ENCODE measurements at places on chromosomes 16 and 17. TPM values are rescaled to one million over a fixed set of nuclear protein-coding genes. Genes with fewer than 3 reads are reported as not detected.
A peak's percentile ranks its signal among the peaks of the same experiment; 100 is the strongest.

The KRT25 gene
- total RNA-seq: not detected

The KRT15 gene
- total RNA-seq: 11.5 TPM

GRCh38 chr17:40190197-40191021 lies 13.1 kb downstream of the RAPGEFL1 start:
- H3K4me1 ChIP-seq: no peaks in the 10 kb centered on the region
- no peak overlapping the region for H3K4me3 ChIP-seq
- no peak for DNase-seq
- H3K27ac ChIP-seq: peak overlapping the region; percentile 76

The GAS7 gene
- total RNA-seq: 28.8 TPM

DNA sequence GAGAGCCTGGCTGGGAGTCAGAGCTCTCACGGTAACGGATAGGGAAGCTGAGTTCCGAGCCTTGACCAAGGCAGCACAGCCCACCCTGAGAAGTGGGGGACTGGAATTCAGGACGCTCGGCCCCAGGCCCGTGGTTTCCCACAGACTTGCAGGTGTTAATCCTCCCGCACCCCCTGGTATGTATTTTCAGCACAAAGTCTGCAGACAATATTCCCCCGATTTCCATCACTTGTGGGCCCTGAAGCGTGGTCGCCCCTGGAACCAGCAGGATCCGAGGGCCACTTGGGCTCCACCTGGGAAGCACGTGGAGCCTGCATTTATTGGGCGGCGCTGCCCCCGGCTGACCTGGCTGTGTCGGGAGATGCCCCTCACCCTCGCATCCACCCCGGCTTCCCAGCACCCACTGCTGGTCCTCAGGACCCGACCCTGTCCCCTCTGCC lies 60.2 kb downstream of the WSB1 start:
- H3K4me1 ChIP-seq: no peaks in the 10 kb centered on the region
- no peaks in the 10 kb centered on the region for H3K36me3 ChIP-seq
- no peaks in the 10 kb centered on the region for H3K27me3 ChIP-seq
- H3K4me3 ChIP-seq: peak overlapping the region; percentile 34
- DNase-seq: no peak
- peak overlapping the region; percentile 93 for H3K27ac ChIP-seq

The ERI2 gene
- total RNA-seq: 7.0 TPM

DNA sequence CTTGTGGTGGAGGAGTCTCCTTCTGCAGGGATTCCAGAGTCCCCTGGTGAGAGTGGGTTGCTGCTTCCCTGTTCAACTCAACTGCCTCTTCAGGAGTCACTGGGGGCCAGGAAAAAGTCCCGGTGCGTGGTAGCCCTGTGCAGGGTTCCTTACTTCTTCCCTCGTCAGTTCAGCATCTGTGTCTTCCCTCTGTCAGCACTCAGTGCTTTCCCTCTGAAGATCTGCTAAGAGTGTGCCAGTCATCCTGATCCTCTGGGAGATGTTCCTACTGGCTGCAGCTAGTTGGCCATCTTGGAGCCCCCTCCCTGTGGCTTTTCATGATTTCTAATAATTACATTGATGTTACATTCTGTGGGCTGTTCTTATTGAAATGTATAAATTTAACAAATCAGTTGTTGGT lies 36.5 kb downstream of the NF1 start:
- H3K4me1 ChIP-seq: no peaks in the 10 kb centered on the region
- no peak overlapping the region for H3K4me3 ChIP-seq
- H3K27ac ChIP-seq: no peak overlapping the region
- no peaks in the 10 kb centered on the region for H3K27me3 ChIP-seq
- H3K36me3 ChIP-seq: no peaks in the 10 kb centered on the region

The CACNG3 gene
- total RNA-seq: not detected

GRCh38 chr17:71725811-71726210 lies 395.0 kb upstream of the SOX9 start:
- H3K27ac ChIP-seq: no peak overlapping the region
- no peak for DNase-seq
- H3K4me1 ChIP-seq: no peaks in the 10 kb centered on the region
- no peaks in the 10 kb centered on the region for H3K36me3 ChIP-seq
- no peaks in the 10 kb centered on the region for H3K27me3 ChIP-seq

The SEPTIN1 gene
- 5.3 TPM for total RNA-seq

DNA sequence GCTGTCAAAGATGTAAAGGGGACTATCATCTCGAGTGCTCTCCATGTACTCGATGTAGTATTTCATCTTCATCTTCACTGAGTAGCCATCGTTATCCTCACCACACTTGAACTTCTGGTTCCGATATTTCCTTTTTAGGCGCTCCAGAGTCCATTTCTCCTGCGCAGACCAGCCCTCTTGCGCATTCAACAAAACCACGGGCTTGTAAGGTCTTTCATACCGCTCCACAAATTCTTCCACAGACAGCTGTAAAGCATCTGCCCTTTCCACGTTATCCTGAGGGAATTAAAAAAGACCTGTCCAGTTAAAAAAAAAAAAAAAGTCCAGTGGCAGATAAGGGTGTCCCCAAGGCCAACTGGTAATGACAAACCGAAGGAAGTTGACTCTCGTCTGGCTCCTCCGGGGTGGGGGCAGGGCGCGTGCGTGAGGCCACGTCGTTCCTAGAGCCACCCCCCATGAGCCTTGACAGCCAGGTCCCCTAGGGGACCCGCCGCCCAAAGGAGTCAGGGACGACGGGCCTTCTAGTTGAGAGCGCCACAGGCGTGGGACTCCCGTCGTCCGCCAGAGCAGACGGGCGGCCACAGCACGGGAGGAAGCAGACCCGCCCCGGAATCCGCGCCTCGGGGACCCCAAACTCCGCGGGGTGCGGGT lies 701 bp downstream of the JMJD6 start:
- H3K27me3 ChIP-seq: no peaks in the 10 kb centered on the region
- peak overlapping the region; percentile 99 for H3K27ac ChIP-seq
- H3K4me1 ChIP-seq: peaks cover 19% of the 10 kb centered on the region
- peak overlapping the region; percentile 98 for H3K4me3 ChIP-seq
- DNase-seq: peak; percentile 68

The NPIPA3 gene
- total RNA-seq: 11.5 TPM

DNA sequence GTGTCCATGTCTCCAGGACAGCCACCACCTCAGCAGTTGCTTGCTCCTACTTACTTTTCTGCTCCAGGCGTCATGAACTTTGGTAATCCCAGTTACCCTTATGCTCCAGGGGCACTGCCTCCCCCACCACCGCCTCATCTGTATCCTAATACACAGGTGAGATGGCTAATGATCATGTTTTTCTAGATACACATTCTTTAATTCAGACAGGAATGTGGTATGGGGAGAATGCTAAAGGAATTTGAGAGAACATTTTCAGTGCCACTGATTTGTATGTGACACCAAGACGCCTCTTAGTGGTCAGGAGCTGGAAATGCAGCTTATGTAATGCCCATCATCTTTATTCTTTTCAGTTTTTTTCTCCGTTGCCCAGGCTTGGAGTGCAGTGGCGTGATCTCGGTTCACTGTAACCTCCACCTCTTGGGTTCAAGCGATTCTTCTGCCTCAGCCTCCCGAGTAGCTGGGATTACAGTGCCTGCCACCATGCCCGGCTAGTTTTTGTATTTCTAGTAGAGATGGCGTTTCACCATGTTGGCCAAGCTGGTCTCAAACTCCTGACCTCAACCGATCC lies 8.9 kb upstream of the RAPGEFL1 start:
- H3K4me1 ChIP-seq: no peaks in the 10 kb centered on the region
- H3K27ac ChIP-seq: peak overlapping the region; percentile 61
- H3K27me3 ChIP-seq: no peaks in the 10 kb centered on the region
- H3K36me3 ChIP-seq: no peaks in the 10 kb centered on the region

GRCh38 chr17:65017207-65017774 lies 39.2 kb downstream of the GNA13 start:
- peak overlapping the region; percentile 35 for H3K27ac ChIP-seq
- no peaks in the 10 kb centered on the region for H3K27me3 ChIP-seq
- no peaks in the 10 kb centered on the region for H3K36me3 ChIP-seq
- H3K4me3 ChIP-seq: no peak overlapping the region
- H3K4me1 ChIP-seq: no peaks in the 10 kb centered on the region
- DNase-seq: no peak

The ATAD5 gene
- total RNA-seq: 3.2 TPM
